NK-92 treated with Interleukin-12 subunit alpha and Interleukin-12 subunit beta, amount 100 ng/mL, for 24 hours (cell line): ENCODE measurements at places on chromosomes 11 and 22.

GRCh38 chr11:119830400-119830799 is 101.4 kb upstream of the NECTIN1 start:
- DNase-seq = no peak

GRCh38 chr11:133081020-133081419 is 451.3 kb downstream of the OPCML start:
- DNase-seq = no peak

- DNase-seq = no peak
These were observed 76.9 kb upstream of the CADM1 start for GRCh38 chr11:115580927-115581680.

GRCh38 chr11:12986194-12986898 is 22.8 kb upstream of the RASSF10 start:
- DNase-seq = no peak

DNA sequence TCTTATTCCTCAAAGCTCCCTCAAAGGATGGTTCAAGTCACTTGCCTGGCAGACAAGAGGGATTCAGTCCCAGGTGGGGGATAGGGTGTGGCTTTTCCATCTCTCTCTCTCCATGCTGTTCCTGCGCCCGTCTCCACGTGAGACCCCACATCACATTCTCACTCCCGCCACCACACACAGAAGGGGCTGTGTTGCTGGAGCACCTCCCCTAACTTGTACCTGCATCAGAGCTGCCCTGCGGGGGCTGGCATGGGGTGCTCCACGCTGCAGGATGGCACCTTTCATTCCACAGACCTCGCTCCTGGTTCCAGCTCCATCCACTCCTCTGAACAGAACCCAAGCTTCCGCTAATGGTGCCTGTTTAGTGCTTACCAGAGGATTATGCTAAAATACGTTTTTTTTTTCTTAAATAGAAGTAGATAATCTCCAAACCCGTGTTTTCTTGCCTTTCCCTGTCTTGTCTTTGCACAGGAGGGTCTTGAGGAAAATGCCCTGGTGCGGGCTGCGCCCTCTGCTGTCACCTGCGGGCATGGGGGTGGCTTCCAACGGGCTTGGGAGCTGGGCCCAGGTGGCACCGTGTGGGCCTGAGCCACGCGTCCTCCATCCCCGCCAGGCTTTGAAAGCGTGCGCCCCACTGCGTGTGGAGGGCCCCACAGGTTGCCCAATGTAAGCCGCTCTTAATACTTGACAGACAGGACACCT is 985.6 kb downstream of the BRD1 start:
- DNase-seq = no peak

GRCh38 chr22:46122980-46123693 is 27.2 kb upstream of the PPARA start:
- no peak for DNase-seq

DNA sequence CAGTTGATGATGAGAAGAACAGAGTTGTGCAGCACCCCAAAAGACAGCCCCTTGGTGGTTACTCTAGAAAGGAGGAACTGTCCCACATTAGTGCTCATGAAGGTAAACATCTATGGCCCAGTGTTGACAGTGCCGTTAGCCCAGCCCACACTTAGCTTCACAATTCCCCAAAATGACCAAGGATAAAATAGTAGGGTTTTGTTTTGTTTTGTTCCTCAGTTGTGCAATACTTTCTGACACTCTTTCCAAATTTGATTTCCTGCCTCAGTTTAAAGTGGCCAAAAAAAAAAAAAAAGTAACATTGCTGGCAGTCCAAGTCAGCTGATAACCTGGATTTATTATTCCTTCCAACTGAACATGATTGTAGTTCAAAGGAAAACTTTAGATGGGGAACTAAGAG is 269.4 kb downstream of the TMEM135 start:
- no peak for DNase-seq

GRCh38 chr11:86442827-86443226 is 68.1 kb downstream of the CCDC81 start:
- no peak for DNase-seq

- no peak for DNase-seq
These were observed 205.0 kb downstream of the BUD13 start for GRCh38 chr11:116567721-116568242.

GRCh38 chr22:48072777-48073176 is 1310.3 kb downstream of the TBC1D22A start:
- DNase-seq = no peak

DNA sequence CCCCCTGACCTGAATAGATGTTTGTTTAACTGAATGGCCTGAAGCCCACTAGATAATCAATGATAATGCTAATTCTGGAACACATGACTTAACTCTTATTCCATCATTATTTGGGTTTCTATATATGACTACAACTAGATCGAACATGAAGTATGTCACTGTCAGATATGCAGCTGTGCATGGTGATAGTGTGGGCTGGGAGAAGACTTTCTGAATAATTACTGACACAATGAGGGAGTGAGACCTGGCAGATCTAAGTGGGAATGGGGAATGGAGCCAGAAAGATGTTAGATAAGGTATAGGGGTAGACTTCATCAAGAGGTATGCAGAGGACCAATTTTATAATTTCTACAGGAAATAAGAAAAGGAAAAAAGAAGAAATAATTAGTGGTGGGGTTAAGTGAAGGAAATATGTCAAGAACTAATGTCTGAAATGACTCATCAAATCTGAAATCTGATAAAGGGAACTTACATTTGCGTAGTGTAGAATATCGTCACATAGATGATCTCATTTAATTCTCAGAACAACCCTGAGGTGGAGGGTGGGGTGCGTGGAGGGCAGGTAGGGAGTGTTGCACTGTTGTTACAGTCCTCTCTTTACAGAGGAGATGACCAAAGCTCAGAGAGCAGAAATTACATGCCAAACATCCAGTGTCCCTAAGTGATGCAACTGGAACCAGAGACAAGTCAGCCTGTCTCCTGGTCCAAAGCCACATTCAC is 68.2 kb upstream of the EED start:
- DNase-seq = no peak

GRCh38 chr11:34840736-34841386 is 75.3 kb downstream of the APIP start:
- DNase-seq = peak; percentile 2

GRCh38 chr11:16812274-16812673 is 73.8 kb downstream of the C11orf58 start:
- no peak for DNase-seq

- no peak for DNase-seq
These were observed at the start of gene CARD10 for GRCh38 chr22:37519268-37520195. Gene CARD10 (minus strand): TSS chr22:37519415. CDS start chr22:37519200, 215 bp downstream.

DNA sequence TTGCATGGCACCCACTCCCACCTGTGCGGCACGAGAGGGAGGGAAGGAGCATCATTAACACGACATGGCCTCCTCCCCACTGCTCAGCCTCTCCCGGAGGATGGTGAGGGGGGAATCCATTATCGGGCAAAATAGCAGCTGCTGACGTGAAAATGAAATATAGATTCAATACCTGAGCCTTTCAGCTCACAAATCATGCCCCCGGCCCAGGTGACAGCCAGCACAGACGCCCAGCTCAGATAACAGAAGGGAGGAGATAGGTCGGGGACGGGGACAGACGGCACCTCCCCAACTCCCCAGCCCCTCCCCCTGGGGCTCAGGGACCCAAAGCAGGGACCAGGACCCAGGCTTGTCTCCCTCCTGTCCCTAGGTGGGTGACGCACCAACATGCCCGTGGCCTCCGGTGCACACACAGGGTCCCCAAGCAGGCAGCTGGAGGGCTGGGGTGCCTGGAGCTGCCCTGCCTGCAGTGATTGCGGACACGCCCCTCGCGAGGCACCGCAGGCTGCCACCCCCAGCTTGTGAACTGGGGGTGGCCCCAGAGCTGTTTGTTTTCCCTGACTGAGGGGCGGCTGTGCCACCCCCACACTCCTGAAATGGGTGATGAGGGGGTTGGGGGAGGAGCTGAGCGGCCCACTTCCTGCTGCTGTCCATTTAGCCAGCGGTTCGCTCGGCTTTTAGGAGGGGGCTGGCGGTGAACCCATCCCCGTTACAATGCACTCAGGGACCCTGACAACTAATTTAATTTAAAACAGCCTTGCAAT is 31.7 kb downstream of the FLRT1 start:
- DNase-seq = no peak

GRCh38 chr11:68345776-68346461 is 33.5 kb downstream of the LRP5 start:
- DNase-seq = no peak

- peak; percentile 63 for DNase-seq
These were observed 43.6 kb downstream of the TEAD1 start for GRCh38 chr11:12717851-12718291.

- no peak for DNase-seq
These were observed 3.1 kb downstream of the TMEM25 start for GRCh38 chr11:118533769-118534729.

DNA sequence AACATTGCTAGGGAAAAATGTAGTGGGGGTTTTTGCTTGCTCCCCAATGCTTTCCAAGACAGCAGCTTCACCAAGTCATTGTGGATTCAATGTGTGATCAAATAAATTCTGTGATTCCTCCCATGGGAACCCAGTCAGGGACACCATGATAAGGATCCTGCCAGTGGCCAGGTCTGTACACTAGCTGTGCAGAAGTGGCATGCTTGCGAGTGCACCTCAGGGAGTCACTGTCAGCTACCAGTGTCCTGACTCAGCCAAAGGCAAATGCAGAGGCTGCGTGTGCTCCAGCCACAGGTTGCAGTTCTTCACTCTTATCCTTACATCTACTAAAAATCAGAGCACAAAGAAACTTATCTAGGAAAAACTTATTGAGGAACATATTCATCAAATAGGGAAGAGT is 9.4 kb upstream of the ACRV1 start:
- no peak for DNase-seq

DNA sequence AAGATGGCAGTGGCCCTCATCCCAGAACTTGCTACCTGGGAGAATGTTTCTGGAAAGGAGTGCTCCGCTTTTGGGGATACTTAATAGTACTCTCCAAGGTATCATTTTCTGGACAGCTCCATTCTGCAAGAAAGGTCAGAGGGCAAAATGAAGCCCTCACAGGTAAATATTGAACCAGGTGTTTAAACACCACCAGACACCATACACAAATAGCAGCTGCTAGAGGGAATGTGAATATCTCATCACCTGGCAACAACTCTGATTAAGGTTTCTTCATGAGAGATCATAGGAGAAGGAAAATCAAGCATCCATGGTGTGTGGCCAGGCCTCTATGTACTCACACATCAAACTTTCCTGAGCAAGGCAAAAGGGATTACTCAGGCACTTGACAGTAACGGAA is 226.1 kb upstream of the FAT3 start:
- DNase-seq = no peak

DNA sequence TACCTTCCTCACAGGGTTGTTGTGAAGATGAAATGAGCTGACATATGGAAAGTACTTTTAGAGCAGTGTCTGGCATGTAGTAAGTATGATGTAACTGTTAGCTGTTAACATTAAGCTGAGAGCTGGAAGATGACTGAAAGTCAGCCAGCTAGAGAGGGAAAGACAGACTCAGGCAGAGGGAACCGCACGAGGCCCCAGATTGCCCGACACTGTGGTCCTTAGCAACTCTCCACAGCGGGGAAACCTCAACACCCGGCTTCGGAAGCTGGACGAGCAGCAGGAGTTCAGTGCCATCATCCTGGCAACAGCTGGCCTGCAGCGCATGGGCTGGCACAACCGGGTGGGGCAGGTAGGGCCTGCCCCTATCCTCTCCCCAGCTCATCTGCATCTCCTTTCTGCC is 6.5 kb downstream of the HMBS start:
- no peak for DNase-seq

DNA sequence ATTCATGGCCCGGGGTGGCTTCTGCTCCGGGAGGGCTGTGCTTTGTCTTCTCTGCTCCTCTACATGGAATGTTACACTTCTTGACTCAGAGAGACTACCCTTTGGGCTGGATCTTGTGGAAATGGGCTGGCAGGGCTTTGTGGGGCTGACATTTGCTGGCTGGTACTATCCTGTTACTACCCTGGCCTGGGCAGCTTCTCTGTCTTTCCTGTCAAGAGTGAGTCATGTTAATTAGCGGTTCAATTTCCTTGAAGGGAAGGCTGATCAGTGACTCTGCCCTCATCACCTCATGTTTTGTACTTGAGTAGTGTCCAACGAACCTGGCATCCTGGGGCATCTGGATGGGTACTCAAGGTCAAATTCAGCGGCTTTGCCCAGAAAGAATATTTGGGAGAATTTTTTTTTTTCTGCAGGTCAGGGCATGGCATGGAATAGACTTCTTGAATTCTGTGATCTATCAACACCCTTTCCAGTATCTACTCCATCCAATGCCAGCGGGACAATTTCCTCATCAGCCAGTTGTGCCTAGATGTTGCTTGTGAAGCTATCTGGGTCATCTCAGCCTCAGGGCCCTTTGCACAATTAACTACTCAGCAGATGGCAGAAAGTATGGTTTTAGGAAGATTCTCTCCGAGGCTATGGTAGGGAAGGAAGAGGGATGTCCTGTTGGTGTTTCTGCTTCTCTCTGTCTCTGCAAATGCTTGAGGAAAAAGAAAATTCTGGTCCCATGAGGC is 140.5 kb upstream of the PLET1 start:
- no peak for DNase-seq

GRCh38 chr11:94030059-94030458 is 8.9 kb downstream of the HEPHL1 start:
- DNase-seq = no peak

GRCh38 chr11:15594607-15595006 is 479.9 kb downstream of the INSC start:
- no peak for DNase-seq

DNA sequence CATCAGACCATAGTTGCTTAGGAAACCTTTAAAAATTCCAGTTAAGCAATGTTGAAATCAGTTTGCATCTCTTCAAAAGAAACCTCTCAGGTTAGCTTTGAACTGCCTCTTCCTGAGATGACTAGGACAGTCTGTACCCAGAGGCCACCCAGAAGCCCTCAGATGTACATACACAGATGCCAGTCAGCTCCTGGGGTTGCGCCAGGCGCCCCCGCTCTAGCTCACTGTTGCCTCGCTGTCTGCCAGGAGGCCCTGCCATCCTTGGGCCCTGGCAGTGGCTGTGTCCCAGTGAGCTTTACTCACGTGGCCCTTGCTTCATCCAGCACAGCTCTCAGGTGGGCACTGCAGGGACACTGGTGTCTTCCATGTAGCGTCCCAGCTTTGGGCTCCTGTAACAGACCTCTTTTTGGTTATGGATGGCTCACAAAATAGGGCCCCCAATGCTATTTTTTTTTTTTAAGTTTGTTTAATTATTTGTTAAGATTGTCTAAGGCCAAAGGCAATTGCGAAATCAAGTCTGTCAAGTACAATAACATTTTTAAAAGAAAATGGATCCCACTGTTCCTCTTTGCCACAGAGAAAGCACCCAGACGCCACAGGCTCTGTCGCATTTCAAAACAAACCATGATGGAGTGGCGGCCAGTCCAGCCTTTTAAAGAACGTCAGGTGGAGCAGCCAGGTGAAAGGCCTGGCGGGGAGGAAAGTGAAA is 73.4 kb downstream of the NCAPD3 start:
- no peak for DNase-seq

DNA sequence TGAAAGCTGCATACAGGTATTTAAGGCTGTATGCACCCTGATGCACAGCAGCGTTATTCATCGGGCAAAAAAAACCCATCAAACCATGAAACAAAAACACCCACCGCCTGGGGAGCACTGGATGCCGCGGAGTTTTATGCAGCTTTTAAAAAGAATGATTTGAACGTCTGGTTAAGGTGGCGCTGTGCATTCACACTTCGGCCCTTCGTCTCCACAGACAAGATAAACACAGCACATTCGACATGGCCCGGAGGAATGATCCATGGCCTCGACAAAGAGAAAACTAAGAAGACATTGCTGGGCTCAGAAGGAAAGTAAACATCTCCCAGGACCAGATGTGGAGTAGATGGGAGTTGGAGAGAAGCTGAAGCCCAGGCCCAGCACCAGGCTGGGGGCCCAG is 40.8 kb upstream of the GAL start:
- no peak for DNase-seq

GRCh38 chr22:24240381-24240780 is 4.5 kb downstream of the GGT5 start:
- DNase-seq = no peak
